Stimulated activated CD4-positive, alpha-beta T cell treated with anti-CD3 and anti-CD28 coated beads, Interleukin-1b, Interleukin-23, amount 100 ng/mL, for 1 hour (primary cell): ENCODE measurements at places on chromosomes 5 and 9.

DNA sequence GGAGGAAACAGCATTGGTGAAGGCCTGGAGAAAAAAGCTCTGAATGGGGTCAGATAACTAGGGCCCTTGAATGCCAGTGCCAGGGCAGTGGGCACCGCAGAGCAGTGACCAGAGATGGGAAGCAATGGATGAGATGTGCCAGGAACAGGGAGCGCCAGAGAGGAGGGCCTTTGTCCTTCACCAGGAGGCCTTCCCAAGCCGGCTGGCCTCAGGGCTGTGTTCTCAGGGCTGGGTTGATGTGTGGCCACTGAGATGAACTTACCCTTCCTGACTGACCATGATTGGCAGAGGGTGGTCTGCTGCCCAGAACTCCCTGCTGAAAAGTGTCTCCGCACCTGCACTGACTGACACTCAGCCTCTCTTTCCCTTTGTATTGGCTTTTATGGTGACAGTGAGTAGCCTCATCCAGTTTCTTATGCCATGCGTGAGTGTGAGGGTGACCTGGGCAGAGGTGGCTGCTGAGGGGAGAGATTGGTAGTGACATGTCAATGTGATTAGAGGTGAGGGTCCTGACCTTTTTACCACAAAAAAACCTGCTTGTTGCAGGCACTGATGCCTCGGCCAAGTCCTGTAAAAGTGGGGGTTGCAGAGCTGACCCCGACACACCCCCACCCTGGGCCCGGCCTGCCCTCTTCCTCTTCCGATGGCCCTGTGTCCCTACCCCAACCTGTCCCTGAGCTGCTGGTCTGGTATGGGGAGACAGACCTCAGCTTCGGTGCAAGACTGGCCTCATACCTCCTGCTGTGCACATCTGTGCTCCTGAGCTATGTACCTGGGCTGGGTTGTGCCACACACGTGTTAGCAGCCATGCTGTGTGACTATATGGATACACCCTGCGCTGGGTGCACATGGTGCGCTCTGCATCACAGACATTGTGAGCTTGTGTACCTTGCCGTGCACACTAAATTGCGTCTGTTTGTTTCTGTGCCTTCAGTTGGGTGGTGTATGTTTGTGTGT lies 57.1 kb upstream of the PSD2 start:
- DNase-seq = no peak

DNA sequence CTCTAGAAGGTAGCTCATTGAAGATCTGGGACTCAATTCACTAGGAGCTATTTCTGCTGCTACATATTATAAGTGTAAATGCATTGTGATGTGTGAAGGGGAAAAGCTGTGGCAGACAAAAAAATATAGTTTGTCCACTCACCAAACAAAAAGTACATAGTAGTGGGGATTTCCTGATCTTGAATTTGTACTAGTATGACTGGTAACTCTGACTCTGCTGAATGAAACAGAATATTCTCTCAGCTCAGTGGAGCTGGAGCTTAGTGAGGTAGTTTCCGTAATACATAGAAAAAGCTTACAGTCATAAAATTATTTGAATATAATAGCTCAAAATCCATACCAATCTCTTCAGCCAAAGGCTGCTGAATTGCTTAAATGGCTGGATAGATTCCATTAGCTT lies 455.6 kb upstream of the CD180 start:
- no peak for DNase-seq

GRCh38 chr9:708551-709432 lies 132.7 kb upstream of the DMRT1 start:
- DNase-seq = no peak

GRCh38 chr5:155746367-155747038 lies 580.5 kb upstream of the SGCD start:
- no peak for DNase-seq

DNA sequence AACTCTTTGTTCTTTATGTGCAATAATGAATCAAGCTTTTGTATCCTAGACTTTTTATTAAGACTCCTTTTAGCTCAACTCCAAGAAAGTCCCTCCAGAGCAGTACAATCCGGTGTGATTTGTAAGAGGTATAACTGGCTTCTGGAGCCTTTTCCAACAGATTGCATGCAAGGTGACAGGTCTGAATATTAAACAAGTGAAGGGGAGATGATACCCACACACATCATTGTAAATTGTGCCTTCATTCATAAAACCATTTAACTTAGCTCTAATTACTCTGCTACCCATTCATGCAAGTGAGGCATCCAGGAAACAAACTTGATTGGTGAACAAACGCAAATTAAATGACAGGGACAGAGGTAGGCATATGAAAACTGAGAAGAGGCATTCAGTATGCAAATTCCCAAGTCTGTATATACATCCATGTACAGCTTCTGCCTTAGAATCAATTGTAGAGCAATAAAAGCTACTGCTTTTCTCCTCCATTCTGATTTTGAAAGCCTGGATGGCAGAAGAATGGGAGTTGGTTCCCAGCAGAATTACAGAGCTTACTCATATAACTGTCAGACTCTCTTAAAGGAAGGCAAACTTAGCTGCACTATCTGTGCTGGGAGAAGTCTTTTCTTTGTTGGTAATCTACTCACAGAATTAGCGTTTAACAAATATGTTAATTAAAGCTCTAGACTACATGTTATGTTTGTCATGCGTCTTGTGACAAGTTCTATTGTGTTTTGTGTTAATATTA lies 261.0 kb upstream of the CDH6 start:
- no peak for DNase-seq

DNA sequence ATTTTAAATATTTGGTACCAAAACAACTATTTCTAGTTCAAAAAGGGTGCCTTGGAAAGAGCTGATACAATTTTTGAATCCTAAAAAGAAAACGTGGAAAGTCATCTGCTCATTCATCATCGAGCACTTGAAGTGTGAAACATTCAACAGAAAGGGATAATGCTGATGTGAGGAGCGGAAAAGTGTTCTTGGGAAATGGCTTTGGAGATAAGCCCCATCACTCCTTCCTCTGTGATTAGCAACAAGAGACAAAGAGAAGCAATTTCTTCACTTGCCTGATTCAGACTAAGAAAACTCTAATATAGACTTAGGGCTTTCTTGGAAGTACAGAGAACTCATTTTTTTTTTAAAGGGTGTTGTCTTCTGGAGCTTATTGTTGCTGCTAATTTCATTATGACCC lies 74.9 kb downstream of the C9orf152 start:
- no peak for DNase-seq

DNA sequence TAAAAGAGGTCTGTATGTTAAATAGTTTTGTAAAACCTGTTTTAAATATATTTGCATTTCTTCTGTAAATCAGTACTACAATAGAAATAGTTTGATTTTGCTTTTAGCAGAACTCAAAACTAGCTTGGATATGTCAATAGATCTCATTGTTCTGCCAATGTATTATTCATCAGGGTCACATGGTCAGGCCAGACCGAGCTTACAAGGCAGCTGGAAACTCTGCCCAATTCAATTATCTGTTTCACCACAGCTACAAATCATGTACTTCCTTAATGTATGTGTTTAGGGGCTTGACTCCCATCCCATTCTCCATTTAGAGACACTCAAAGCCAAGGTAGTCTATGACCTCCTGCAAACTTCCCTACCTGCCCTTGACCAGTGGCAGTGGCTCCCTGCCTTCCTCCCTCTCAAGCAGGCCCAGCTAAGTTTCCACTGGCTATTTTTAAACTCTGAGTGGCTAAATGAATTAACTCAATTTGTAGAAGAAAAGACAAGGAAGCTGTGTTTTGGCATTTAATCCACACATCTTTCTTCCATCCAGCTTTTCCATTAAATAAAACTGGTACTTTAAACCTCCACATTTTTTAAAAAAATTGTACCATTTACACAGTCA lies 46.4 kb upstream of the SELENOP start:
- no peak for DNase-seq

DNA sequence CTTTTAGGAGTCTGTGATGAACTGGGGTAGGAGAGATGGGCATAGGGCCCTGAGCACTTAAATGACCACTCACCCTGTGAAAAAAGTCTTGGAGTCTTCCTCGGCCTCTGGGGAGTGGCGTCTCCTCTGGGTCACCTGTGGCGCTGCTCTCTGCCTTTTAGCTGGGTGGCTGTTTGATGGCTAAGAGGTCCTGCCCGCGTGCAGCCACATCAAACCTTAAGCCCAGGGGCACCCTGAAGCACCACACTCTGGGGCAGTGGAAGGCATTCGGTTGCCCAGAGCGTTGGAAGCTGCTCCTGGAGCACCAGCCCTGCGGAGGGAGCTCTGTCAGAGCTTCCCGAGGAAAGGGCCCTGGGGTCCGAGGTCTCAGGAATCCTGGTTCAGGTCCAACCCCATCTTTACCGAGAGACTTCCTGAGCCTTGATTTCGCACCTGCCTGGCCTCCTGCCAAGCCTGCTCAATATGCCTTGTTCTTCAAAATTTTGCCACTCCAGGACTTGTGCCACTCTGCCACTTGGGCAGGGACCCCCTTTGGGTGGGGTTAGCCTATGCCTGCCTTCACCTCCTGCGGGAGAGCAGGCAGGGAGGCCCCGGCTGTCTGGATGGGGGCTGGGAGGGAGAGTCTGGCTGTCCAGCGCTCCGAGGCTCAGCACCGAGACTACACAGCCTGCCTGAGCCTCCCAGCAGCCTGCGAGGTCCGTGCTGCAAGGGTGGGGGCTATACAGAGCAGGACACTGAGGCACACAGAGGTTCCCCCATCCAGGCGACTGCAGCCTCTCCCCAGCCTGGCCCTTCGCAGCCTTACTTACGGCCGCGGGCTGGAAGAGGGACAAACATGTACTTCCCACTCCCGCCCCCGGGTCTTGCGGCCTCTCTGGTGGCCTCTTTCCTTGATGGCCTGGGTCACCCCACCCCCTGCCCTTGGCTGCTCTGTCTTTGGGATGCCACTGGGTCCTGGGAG lies 63.4 kb upstream of the RNU6ATAC start:
- DNase-seq = no peak

GRCh38 chr9:33351547-33351946 lies 50.8 kb downstream of the AQP7 start:
- no peak for DNase-seq

- DNase-seq = no peak
Observed at GRCh38 chr9:90878562-90878961, 76.9 kb downstream of the SYK start.

DNA sequence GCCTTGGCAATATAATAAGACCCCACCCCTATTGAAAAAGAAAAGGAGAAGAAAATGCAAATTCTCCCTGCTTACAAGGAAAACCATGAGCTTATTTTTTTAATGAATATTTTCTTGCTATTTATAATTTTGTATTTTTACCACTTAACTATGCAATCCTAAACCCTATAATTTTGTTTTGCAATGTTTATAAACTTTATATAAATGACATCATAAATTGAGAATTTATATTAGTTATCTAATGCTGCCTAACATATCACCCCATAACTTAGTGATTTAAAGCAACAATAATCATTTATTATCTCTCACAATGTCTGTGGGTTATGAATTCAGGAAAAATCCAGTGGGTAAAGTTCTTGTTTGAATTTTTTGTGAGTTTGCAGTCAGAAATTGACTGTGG lies 369.1 kb downstream of the TAF11L14 start:
- no peak for DNase-seq

DNA sequence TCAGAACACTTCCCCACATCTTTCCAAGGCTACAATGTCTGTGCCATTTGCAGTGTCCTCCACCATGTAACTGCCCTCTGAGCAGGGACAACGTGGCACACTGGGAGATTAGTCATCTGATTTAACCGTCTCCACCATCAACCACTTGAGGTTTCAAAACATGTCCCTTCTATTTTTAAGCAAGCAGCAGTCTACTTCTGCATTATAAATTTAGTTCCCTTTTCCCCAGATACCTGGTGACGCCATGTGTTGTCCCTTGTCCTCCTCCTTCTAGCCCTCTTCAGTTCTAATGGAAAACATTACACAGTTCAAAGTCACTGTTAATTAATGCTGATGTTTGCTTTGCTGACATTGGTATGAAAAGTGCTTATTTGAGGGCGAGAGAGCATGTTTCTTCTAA lies 52.8 kb downstream of the ATP10B start:
- DNase-seq = no peak

- DNase-seq = no peak
Observed at GRCh38 chr5:40847525-40847924, 6.4 kb downstream of the CARD6 start.

GRCh38 chr5:71586941-71587765 lies at the start of gene MCCC2:
Gene MCCC2 (plus strand): TSS chr5:71587340. CDS start chr5:71587426, 86 bp downstream.
- peak; percentile 91 for DNase-seq

DNA sequence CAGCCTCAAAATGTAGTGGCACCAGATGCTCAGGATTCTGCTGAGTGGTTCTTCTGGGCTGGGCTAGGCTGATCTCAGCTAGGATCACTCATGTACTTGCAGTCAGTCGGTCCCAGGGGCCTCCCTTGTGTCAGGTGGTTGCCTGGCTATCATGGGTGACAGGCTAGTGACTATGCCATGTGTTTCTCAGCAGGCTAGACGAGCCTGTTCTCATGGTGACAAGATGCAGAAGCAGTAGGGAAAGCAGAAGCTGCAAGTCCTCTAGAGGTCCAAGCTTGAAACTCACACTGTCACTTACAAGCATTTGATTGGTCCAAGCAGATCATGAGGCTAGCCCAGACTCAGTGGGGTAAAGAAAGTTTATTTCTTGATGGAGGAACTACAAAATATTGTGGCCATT lies 15.2 kb upstream of the KCNMB1 start:
- no peak for DNase-seq

GRCh38 chr9:86585422-86586143 lies 231.4 kb upstream of the TUT7 start:
- DNase-seq = no peak

- no peak for DNase-seq
Observed at GRCh38 chr5:178301641-178302040, 69.0 kb upstream of the PHYKPL start.

- DNase-seq = no peak
Observed at GRCh38 chr5:16784088-16784487, 152.0 kb downstream of the MYO10 start.

DNA sequence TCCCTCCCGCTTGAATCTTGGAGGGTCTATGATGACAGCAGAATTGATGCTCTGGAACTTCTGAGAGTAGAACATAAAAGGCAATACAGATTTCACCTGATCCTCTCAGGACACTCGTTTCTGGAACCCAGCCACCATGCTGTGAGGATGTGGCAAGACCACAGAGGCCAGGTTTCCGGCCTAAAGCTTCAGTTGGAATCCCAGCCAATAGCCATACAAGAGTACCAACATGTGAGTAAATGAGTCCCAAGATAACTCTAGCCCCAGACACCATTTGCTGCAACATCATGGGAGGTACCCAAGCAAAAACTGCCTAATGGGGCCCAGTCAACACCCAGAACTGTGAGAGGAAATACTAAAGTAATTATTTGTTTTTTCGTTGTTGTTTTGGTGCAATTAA lies 65.7 kb upstream of the MARCHF11 start:
- DNase-seq = no peak

- DNase-seq = no peak
Observed at GRCh38 chr9:14314929-14315874, 1.3 kb upstream of the NFIB start.

GRCh38 chr9:5895782-5896181 lies 5.1 kb downstream of the MLANA start:
- DNase-seq = no peak

DNA sequence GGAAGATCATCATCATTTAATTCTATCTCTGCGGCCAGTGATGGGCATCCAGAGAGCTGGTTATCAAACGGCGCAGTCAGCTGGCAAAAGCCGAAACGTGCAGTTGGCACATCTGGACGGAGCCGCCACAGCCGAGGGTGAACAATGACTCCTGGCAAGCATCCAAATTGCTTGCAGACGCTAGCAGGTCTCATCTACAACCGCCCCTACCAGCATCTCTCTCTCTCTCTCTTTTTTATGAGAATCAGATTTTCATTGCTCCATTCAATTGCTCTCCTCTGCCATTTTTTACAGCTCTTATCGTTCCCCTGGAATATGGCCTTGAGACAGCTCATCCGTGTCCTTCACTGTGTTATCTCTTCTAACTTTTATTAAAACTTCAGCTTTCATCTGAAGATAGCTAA lies 165.2 kb downstream of the MAPKAP1 start:
- DNase-seq = no peak
